ENCODE measurements at places on chromosomes 7 and 10.
A peak's percentile ranks its signal among the peaks of the same experiment; 100 is the strongest.

DNA sequence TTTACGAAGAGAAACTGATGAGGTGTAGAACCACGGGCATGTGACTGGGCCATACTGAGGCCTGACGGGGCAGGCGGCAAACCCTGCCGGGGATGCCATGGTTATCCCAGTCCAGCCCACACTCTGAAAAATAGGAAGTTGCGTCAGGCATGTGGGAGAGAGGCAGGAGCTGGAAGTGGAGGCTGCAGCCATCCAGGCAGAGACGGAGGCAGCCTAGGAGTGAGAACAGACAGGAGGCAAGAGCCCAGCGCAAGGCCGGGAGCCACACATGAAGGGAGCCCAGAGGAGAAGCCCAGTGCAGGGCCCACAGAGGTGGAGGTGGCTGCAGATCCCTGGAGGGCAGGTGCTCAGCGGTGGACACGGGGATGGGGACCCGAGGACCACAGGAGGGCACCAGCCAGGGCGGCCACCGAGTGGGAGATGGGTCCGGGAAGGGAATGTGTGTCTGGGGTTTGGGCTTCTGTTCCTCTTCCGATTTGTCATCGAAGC lies 175.2 kb upstream of the PPP2R2D start:
- no peak for DNase-seq

GRCh38 chr7:71679480-71679879 lies 547.5 kb downstream of the GALNT17 start:
- no peak for DNase-seq

DNA sequence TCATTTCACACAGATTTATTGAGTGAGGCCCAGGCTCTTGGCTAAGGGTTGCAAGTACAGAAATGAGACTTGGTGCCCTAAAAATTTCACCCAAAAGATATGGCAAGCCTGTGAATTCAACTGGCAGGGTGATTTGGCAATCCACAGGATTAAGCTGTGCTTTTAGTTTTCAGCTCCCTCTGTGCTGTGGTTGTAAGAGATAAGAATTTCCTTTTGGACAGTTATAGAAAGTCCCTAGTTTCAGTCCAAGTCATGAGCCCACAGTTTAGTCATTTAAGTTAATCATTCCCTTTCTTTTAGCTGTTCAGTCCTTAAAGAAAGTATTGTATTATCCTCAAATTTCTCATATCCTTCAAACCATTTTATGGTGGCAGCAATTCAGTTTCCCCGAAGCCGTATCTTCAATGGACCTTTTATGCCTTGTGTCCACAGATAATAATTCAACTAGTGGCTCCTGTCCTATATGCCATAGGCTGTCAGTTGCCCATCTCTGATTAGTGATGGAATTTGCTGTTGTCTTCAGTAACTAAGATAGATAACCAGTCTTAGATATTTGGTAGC lies 73.4 kb upstream of the NAMPT start:
- no peak for DNase-seq

GRCh38 chr7:40498924-40499510 lies 364.2 kb downstream of the SUGCT start:
- DNase-seq = no peak

DNA sequence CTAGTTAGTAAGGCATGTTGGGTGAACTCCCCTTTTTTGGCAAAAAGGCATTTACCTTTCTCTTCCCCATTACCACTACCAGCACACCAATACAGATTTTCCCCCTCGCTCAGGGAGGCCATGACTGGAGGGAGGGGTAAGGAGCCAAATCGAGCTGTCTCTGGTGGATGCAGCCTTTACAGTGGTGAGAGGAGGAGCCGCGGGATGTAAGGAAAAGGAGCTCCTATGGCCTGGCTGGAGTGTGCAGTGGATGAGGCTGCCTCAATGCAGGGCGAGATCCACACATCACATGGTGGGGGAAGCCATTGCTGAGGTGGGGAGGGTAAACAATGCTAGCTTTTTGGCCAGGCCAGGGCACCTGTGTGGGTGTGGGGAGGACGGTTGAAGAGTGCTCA lies 416.2 kb downstream of the EXOC4 start:
- no peak for DNase-seq

DNA sequence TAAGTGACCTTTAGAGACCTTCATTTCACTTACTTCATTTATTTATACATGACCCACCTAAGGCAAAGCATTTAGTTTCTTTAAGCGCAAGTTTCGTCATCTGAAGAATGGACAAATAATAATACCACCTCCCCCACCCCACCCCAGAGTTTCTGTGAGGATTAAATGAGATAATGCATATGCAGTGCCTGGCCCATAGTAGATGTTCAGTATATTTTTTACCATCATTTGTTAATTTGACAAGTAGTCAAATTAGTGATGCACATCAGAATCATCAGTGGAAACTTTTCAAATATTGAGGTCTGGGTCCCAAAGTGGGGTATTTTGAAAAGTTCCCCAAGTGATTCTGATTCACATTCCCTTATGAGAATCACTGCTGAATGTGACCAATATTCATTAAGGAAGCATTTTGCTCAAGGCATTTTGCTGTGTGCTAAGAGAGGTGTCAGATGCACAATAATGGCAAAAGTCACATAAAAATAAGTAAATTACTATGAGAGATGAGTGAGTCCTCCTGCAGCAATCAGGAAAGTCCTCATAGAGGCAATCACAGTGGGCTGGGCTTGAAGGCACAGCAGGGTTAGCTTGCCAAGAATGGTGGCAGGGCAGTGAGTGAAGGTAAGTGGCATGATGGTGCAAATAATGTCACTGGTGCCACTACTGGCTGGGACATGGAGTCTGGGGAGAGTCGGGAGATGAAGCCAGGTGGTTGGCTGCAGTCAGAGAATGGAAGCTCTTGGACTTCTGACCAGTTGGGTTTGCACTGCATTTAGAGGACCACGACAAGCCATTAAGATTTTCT lies 244.1 kb downstream of the PTEN start:
- DNase-seq = no peak

- no peak for DNase-seq
Observed at GRCh38 chr10:130242513-130242912, 106.3 kb downstream of the GLRX3 start.

GRCh38 chr7:105703207-105703930 lies 122.1 kb upstream of the EFCAB10 start:
- no peak for DNase-seq

- no peak for DNase-seq
Observed at GRCh38 chr7:144834641-144835144, 1.2 kb downstream of the TPK1 start.

DNA sequence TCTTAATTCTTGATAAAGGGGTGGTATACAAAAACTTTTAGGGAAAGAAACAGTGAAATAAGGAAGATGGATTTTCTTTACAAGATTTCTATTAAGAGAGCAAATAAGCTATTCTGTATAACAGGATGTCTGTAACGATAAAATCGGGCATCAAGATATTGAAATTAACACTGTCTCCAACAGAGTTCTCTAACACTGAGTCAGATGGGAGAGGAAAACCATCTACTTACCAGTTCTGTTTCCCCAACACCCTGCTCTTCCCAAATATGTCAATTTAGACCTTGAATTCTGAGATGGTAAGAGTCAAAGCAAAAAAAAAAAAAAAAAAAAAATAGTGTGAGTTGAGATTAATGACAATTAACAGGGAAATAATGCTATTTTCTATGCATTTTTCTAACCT lies 23.0 kb downstream of the SMURF1 start:
- no peak for DNase-seq

GRCh38 chr7:158085741-158086695 lies 501.6 kb downstream of the PTPRN2 start:
- peak; percentile 12 for DNase-seq

- DNase-seq = no peak
Observed at GRCh38 chr7:98105942-98106544, 619 bp upstream of the LMTK2 start.

DNA sequence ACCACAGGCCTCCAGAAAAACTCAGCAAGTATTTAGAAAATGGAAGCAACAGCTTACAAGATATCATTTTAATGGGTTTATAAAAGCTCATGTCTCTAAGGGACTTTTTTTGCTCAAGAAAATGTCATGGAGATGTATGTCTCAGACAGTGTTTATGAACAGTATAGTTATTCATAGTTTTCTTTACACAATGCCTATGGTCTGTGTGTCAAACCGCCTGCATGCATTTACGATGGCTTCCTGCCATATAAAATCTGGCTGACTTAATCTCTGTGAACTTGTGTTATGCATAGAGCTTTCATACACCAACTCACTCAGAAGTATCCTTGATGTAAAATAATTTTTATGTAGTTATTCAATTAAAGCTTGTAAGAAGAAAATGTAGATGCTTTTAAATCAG lies 1314.2 kb upstream of the LRRTM3 start:
- DNase-seq = no peak

GRCh38 chr7:100753750-100754149 lies 20.4 kb downstream of the ZAN start:
- DNase-seq = no peak

DNA sequence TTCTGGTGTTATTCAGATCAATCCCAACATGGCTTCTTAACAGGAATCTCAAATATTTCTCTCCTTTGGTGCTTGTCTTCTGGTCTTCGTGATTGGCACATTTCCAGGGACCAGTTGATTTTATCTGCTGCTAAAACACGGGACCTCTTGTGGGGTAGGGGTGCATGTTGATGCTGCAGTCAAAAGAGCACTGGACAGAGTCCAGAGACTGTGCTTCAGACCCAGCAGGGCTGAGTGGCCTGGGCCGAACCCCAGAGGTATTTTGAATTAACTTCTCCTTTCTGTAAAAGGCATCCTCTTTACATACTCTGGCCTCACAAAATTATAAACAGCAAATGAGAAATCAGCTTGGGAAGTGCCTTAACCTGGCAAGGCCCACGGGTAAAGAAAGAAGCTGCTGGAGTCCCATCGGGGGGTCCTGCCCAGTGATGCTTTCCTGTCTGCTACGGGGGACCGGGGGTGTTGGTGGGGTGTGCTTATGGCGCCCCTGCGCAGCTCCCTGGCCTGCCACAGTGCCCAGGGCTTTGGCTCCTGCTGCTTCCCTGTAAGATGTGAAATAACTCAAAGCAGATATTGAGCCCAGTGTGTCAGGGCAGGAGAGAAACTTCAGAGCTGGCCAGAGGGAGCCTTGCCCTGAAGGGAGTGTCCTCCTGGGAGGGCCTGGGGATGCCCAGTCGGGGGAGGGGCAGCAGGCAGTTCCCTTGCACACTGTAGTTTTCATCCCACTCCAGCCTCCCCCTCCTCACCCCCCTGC lies 230.5 kb downstream of the TCF7L2 start:
- no peak for DNase-seq

- DNase-seq = no peak
Observed at GRCh38 chr10:69426376-69426727, 9.6 kb upstream of the TACR2 start.

DNA sequence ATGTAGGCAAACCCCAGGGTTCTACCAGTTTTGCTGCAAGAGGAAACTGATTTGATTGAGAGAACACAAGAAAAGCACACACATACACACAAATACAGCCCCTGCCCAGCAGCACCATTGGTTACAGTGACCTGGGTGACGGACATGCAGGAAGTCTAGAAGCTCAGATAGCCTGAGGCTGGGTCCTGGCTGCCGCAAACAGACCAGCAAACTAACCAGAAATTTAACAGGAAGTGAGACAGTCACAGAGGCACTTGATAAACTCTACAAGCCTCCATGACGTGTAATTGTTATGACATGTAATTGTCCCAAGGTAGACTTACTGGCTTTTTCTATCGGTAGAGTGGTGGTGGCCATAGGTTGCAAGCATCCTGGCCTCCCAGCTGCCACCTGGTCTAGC lies 58.9 kb downstream of the PRKAR2B start:
- DNase-seq = no peak

DNA sequence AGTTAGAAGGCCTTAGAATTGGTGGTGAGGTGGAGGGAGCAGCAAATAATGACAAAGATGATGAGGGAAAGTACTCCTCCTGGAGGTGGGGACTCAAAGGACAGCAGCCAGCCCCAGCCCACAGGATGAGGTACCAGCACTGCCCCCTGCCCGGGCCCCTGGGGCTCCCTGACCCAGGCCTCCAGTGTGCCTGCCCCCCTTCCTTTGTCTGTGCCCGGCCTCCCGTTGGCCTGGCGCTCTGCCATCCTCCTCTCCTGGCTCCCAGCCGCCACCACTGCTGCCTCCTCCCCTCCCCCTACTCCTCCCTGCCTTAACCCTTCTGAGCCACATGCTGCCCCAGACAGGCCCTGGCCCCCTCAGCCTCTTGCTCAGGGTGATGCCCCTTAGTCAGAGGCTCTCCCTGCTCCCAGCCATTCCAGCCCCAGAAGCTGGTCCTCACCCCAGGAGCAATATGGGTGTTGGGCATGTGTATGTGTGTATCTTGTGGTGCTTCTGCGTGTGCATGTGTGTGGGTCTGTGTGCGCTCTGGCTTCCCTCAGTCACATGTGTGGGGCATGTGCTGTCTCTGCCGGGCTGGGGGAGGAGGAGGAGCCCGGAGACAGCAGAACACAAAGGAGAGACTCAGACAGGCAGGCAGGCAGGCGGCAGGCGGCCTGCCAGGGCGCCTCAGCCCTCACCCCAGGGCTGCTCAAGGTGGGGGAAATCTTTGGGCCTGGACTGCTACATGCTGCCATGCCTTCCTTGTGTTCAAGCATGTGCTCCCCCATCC lies 2.6 kb downstream of the LDB1 start:
- peak; percentile 85 for DNase-seq

GRCh38 chr10:48227213-48227612 lies 47.3 kb downstream of the FRMPD2 start:
- DNase-seq = no peak

DNA sequence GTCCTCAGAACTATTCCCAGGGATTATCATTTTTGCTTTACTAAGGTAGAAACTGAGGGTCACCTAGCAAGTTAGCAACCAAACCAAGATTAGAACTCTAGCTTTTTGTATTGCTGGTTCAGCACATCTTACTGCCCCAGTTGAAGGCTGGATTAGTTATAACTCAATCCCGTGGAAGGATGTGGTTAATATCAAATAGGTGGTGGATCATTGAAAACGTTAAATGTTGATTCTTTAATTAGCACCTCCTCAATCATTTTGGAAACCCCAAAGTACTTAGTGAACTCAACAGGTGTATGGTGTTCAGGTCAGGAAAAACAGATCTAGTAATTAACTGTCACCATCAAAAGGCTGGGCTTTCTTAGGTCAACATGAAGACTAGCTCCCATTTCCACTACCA lies 152.4 kb downstream of the ARID5B start:
- peak; percentile 9 for DNase-seq

- peak; percentile 86 for DNase-seq
Observed at GRCh38 chr7:99839287-99840021, 11.6 kb downstream of the CYP3A43 start.

DNA sequence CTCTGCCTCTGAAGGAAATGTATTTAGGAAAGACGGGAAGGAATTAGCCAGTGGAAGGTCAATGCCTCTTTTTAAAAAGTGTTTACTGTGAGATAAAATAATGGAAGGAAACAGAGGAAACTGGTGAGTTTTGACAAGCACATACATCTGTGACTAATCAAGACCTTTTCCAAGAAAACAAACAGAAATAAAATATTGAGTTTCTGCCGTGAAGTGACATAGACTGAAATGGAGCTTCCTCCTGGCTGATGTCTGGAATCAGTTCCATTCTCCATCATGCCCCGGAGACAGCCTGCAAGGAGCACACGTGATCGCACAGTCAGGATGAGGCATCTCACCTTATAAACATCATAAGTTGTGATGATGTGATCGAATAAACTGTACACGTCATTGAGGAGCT lies 30.7 kb downstream of the TECTB start:
- DNase-seq = no peak
